ENCODE measurements at places on chromosomes 7 and 10. TPM values are rescaled to one million over a fixed set of nuclear protein-coding genes. Genes with fewer than 3 reads are reported as not detected.

DNA sequence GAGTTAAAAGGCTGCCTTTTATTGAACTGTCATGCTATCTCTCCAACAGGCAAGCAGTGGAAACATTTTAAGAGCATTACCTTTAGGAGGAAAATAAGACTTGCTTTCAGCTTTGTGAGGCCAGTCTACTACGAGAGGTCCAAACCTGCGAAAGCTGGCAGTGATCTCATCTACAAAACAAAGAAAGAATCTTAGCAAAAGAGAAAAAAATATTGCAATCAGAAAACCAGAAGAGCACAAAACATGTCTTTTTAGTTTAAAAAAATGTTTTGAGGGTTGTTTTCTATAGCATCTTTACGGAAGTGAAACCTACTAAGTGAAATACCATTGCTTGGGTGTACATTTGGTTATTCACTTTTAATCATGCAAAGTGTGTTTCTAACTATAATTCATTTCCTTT lies 147.9 kb downstream of the CPEB3 start:
- DNase-seq: no peak

- DNase-seq: no peak
These were observed 53.3 kb upstream of the FAM180A start for GRCh38 chr7:135801877-135802276.

Gene RPEL1
- not detected for total RNA-seq

- no peak for DNase-seq
These were observed 7.5 kb downstream of the EPDR1 start for GRCh38 chr7:37927773-37928444.

DNA sequence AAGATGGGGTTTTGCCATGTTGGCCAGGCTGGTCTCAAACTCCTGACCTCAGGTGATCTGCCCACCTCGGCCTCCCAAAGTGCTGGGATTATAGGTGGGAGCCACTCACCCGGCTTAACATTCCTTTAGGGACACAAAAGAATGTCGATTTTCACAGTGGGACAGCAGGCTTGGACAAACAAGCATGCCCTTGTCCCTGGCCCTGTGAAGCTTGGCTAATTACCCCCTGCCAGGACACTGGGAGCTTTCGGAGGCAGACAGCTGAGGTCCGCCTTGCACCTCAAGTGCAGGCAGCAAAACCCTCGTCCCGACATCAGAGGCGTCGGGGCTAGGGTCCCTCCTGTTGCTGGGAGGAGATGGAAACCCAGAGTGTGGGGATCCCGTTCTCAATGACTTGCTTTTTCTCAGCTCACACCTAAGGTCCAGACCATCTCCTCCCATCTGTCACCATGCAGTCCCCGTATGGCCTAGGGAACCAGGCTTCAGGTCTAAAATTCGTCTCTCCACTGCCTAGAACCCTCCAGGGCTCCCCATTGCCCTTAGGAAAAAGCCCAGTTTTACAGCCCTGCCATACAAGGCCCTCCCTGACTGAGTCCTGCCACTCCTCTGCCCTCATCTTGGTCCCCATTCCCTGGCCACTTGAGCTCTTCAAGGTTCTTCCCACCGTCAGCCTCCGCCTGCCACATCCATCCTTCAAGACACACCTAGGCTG lies 6.3 kb upstream of the CLIP2 start:
- DNase-seq: no peak

DNA sequence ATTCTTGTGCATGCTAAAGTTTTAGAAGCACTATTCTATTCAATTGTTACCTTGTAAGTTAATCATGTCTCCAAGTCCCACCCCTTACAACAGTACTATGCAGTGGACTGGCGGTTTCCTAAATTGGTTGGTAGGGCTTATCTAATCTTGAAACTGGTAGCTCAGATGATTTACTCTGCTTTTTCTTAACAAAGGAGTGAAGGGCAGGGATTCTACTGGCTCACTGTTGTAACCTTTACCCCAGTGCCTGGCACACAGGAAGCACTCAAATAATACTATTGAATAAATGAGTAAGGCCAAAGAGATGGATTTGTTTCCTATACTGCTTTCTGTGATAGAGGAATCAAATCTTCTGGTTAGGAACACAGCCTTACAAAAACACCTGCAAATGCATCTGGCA lies 46.0 kb upstream of the CYCS start:
- no peak for DNase-seq

Gene EPHB6
- 0.32 TPM for total RNA-seq
